ENCODE measurements at places on chromosomes 7 and 10.

- no peak for DNase-seq
Measured at GRCh38 chr10:22723783-22724182, 9.4 kb upstream of the PIP4K2A start.

DNA sequence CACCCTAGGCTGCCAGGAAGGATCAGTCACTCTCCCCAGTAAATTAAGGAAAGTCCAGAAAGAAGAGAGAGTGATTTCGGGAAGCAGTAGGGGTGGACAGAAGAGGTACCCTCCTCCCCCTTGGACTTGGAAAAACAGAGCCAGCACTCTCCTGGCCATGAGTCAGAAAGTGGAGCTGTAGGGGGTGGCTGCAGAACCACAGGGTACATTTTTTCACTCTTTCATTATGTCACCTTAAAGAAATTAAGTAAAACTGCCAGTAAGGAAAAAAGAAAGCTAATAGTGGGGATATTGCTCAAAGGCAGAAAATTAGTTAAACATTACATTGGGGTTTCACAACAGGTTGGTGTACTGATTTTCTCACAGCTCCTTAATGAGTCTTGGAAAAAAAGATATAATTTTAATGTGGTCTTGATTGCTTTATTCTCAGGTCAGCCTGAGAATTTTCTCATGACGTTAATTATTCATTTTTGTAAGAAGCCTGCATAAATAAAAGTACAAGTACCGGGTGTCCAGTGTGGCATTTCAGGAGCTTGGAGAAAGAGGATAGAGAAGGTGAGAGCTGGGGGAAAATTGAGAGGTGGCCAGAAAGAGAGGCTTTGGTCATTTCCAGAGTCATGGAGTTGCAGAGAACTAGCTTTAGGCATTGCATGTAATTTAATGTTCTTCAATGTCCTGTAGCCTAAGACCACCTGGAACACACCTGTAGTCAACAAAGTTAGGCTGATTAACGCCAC lies 23.2 kb upstream of the AOAH start:
- no peak for DNase-seq

DNA sequence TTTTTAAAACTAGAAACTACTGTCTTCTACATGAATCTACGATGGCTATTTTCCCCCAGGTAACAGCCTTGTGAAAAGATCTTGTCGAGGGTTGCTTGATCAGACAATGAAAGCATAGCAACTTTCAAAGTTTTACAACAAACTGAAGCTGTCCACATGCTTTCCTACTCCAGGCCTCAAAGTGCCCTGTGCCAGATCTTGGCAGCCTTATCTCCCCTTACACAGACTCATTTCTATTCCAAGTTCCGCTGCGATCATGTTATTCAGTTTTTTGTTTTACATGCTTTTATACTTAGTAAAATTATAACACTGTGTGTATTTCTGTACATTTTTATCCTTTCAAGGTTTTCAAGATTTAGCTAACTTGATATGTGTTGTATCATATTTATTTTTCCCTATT lies 661.7 kb upstream of the SORCS1 start:
- no peak for DNase-seq

DNA sequence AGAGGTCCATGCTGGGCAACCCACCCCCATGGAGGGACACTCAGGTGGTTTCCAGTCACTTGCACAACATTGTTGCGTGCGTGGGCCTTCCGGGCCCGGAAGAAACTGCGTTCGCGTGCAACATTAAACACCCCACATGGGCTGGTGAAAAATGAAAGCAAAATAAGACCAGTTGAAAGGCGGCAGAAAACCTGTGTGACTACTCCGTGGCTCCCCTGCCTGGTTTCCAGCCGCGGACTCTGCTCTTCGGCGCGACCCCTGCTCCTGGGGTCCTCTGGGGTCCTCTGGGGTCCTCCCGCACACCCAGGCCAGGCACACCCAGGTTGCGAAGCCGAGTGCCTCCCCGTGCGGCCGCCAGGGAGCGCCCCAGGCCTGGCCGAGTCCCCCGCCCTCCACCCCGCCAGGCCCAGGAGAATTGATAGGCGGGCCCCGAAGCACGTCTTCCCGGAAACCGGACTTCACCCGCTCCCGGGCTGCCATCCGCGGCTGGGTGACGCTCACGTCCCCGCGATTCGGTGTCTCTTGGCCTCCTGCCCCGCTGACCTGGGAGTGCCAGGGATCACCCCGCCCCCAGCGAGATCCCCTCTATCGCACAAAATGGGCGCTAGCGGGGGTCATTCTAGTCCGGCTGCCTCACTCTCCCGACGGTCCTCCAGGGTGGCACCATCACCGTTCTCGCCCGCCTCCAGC lies 1.9 kb upstream of the SH2D4B start:
- DNase-seq: peak; percentile 81

DNA sequence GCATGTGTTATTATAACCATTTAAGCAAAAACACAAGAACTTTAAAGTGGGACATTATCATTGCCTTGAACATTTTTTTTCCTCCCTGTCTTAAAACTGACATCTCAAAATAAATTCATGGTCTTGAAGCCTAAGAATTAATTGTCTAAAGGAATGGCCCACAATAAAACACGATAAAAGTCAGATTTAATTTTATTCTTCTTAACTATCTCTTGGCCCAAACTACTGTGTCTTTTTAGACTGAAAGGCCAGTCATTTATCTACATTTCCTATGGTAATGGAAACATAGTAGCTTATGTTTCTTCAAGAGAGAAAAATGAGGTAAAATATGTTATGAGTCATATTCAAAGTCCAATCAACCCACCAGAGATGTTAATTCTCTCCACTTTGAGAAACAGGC lies 24.4 kb upstream of the ETV1 start:
- DNase-seq: no peak

GRCh38 chr10:49396666-49396999 lies 744 bp upstream of the DRGX start:
- no peak for DNase-seq

DNA sequence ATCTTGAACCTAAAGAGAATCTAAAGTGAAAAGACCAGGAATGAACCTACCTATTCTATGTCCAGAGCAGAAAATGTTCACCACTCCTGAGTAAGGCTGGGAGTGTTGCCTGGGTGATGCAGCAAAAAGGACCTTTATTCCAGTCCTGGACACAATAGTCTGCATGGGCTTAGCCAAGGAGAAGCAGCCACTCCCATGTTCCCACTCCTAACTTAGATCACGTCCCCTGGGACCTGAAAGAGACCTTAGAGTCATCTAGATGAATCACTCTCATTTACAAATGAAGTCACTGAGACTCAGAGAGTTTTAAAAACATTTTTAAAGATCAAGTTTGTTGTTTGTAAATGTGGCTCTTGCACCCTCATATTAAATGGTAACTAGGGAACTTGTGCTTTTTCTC lies 763.4 kb downstream of the KCNMA1 start:
- no peak for DNase-seq
